H7 (cell line): ENCODE measurements at places on chromosomes 7 and 10.

DNA sequence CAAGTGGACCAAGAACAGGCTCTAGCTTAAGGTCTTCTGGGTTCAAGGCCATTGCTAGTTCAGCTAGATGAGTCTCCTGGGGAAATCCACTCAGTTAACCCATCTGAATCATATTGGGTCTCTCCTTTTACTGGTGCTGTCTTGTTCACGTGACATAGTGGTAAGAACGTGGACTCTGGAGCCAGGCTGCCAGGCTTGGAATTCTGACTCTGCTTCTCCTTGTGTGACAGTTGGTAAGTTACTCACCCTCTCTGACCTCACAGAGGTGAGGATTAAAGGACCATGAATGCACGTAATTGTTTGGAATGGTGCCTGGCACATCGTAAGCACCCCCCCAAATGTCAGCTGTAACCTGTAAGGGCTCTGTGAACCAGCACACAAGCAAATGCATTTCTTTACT lies 9.7 kb upstream of the CALU start:
- DNase-seq = no peak

GRCh38 chr7:114343949-114344708 lies 70.5 kb upstream of the FOXP2 start:
- DNase-seq = no peak

- no peak for DNase-seq
These were observed 48.2 kb downstream of the ARID5B start for GRCh38 chr10:61949687-61950086.

GRCh38 chr10:115989621-115990020 lies 283.4 kb downstream of the GFRA1 start:
- no peak for DNase-seq

DNA sequence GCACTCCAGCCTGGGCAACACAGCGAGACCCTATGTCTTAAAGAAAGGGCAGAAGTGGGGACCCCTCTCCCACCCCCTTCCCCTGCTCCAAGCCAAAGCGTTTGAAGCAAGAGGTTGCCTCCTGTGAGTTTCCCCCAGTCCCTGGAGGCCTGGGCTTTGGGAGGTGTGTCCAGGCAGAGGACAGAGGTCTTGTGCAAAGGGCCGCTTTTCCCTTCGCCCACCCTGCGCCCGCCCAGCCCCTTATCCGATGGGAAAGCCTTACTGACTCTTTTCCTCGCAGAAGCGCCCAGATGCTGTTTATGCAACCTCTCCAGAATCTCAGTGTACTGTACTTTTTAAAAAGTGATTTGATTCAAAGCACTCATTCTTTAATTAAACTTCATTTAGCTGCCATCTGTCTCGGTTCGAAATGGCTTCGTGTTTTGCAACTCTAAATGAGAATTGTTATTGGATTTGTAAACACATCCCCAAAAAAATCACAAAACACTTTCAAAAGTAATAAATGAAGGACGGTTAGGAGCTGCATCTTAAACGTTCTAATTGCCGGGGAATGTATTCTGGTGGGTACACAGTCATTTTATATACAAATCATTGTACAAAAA lies 50.5 kb upstream of the GTF2I start:
- DNase-seq = peak; percentile 65

DNA sequence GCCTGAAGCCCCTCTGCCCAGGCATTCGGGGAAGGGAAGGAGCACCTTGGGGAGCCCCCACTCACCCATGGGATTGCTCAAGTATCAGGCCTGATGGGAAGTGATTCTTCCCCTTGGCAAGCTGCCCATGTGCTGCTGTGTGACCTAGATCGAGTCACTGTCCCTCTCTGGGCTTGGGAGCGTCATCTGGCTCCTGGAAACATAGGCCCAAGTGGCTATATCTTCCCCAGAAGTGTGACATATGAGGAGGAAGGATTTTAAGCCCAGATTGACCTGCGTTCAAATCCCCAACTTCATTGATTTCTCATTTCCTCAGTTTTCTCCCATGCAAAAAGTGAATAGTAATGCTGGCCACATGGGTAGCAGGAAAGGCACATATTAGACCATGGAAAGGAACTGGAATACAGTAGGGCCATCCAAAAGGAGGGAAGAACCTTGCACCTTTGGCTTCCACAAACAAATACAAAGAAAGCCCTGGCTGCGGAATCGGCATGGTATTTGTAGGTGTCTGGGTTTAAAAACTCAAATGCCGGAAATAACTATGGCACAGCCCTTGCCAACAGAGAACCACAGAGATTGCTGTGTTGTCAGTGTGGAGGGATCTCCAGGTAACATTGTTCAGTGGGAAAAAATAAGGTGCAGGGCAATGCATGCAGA lies 169.5 kb upstream of the ZMIZ1 start:
- no peak for DNase-seq

GRCh38 chr7:121510302-121510701 lies 114.2 kb upstream of the FAM3C start:
- no peak for DNase-seq
